ENCODE measurements at places on chromosomes 11 and 22.

DNA sequence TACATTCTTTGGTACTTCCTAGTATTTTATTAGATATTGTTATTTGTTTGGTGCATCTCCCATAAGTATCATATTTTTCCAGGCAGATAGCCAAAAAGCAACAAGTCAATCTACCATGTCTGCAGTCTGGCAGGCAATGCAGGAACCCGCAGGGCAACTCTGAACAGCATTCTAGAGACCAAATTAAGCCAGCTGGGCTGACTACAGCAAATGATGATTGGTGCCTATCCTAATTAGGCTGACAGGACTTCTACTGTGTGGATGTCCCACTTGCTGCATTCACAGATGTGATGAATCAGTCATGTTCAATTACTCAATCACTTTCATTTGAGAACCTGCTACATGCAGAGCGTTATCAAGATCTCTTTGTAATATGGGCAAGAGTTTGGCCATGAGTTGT lies 40.3 kb upstream of the AMOTL1 start:
- DNase-seq, result no peak

- DNase-seq, result no peak
Measured at GRCh38 chr11:34810107-34810562, 106.0 kb downstream of the APIP start.

DNA sequence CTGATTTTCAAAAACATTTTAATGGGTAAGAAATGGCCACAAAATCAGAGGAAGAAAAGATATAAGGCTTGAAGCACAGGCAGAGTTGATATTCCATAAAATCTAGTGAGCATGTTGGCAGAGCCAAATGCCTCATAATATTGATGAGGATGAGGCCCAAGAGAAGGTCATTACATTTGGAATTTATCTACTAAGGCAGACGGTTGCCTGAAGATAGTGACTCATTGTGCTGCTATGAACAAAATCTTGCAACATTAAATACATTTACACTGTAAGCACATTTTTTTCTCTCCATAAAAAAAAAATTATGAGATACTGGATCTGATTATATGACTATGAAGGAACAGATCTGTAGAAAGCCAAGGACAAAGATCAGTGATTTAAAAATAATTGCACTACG lies 881.4 kb upstream of the CHORDC1 start:
- no peak for DNase-seq

DNA sequence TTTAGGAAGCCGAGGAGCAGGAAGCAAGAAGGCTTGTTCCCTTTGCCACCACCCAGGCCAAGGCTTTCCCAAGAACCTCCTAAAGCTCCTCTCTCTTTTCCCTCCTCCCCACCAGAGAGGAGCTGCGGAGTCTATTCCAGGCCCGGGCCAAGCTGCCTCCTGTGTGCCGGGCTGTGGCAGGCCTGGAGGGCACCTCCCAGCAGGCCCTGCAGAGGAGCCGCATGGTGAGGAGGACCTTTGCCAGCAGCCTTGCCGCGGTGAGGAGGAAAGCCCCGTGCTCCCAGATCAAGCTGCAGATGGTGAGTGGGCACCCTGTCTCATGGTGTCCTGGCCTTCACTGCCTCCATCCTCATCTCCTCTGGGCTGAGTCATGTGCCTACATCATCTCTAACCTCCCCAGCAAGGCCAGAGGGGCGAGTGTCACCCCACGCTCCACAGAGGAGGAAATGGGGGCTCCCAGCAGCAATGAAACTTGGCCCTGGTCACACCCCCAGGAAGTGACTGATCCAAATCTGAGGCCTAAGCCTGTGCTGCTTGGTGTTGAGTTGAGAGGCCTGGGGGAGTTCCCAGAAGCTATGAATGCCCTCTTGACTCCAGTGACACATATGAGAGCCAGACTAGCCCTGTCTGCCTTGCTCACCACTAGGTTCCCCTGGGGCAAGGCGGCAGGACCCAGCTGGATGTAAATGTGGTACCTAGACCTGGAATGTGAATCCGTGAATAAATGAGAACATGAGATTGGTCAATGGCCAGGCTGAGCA lies 104.2 kb downstream of the MYO18B start:
- DNase-seq, result no peak

- DNase-seq, result no peak
Measured at GRCh38 chr11:94017446-94017845, 3.7 kb upstream of the HEPHL1 start.

DNA sequence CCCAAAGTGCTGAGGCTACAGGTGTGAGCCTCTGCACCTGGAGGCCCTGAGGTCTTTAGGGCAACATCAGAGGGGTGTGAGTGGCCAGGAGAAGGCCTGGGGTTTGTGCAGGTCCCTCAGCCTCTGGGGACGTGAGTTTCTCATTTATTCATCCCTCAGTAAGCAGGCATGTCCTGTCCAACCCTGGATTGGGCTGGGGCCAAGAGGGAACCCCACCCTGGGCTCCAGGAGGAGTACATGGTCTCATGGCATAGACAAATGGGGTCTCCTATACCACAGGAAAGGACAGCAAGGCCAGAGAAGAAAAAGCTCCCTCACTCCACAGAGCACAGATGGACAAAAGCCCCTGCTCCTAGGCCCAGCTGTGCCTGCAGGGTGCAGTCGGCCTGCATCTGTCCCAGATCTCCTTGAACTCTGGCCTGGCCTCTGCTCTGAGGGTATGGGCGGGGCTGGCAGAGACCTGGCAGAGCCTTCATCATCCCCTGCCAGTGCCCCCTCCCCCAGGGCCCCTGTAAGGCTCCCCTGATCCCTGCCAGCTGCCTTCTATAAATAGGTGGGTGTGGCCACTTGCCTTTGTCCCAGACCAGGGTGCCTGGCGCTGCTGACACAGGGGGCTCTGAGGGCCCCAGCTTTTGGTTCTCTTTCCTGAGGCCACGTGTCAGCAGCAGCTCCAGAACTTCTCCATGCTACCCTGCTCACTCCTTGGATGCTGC lies 34.6 kb downstream of the A4GALT start:
- DNase-seq, result no peak

Measured in NCI-H187 treated with DMSO at 0.1 percent for 48 hours (cell line).